ENCODE measurements at places on chromosomes 3 and 15. TPM values are rescaled to one million over a fixed set of nuclear protein-coding genes. Genes with fewer than 3 reads are reported as not detected.

Gene GOLGA8S
- total RNA-seq = not detected

Gene GABRB3
- not detected for total RNA-seq

Gene PSTPIP1
- 123 TPM for total RNA-seq

Gene CHRM5
- total RNA-seq = not detected

Gene C3orf62
- total RNA-seq = 6.6 TPM

Gene TKT
- 182 TPM for total RNA-seq

Gene THOC7
- 85.5 TPM for total RNA-seq

Gene DLL4
- not detected for total RNA-seq

Gene VPS33B
- total RNA-seq = 20.6 TPM

Gene CFAP91
- total RNA-seq = 0.77 TPM

GRCh38 chr15:34241376-34242330, 16.8 kb downstream of the EMC4 start:
- H3K4me1 ChIP-seq = no peaks in the 10 kb centered on the region
- H3K27ac ChIP-seq = no peak overlapping the region
- H3K4me3 ChIP-seq = no peak overlapping the region
- no peak for DNase-seq
- H3K27me3 ChIP-seq = no peaks in the 10 kb centered on the region

DNA sequence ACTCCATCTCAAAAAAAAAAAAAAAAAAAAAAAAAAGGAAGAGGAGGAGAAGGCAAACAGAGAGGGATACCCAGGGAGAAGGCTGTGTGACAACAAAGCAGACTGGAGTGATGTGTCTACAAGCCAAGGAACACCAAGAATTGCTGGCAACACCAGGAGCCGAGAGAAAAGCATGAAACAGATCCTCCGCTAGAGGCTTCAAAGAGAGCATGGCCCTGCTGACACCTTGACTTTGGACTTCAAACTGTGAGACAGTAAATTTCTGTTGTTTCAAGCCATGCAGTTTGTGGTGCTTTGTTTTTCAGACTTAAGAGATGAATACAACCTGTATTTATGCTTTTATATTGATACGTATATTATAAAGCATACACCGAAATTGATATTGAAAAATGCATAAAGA, 74.3 kb upstream of the TRA2B start:
- no peaks in the 10 kb centered on the region for H3K4me1 ChIP-seq
- no peak overlapping the region for H3K4me3 ChIP-seq
- no peaks in the 10 kb centered on the region for H3K27me3 ChIP-seq

DNA sequence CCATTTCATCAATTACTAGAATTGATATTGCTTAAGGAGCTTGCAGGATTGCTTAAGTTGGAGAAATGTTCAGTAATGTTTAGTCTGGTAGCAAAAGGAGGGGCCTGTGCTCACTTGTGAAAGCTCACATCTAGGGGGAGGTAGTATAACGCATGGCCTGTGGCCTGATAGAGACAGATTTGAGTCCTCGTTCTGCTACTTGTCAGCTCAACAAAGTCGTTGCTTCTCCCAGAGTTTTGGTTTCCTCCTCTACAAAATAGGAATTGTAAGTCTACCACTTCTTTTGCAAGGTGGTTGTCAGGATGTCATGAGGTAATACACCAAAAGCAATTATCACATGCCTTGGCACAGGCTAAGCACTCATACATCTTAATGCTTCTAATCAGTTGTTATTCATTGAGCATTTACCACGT, 1.3 kb downstream of the ST3GAL6 start:
- no peak overlapping the region for H3K27ac ChIP-seq
- no peak for DNase-seq
- no peaks in the 10 kb centered on the region for H3K36me3 ChIP-seq
- no peaks in the 10 kb centered on the region for H3K4me1 ChIP-seq

GRCh38 chr15:29135702-29136646, 133.6 kb downstream of the NSMCE3 start:
- H3K27me3 ChIP-seq = peaks cover 6% of the 10 kb centered on the region
- no peak overlapping the region for H3K27ac ChIP-seq
- H3K4me1 ChIP-seq = no peaks in the 10 kb centered on the region

DNA sequence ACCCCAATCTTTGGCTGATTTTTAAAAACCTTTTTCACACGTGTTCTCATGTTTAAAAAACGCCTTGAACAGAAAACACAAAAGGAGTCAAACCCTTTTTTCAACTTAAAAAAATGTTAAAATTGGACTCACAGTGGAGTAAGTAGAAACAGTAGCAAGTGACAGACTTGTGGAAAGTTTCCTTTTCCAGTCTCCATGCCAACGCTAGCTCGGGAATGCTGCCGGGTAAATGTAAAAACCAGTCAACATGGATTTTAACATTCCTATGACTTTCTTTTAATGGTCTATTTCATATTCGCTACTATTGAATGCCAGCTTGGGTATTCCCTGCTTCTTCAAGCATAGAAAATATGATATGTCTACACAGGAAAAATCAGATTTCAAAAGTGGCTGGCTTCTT, 1.6 kb upstream of the PROK2 start:
- no peak overlapping the region for H3K27ac ChIP-seq
- peaks cover 35% of the 10 kb centered on the region for H3K27me3 ChIP-seq
- no peaks in the 10 kb centered on the region for H3K36me3 ChIP-seq
- DNase-seq = no peak

DNA sequence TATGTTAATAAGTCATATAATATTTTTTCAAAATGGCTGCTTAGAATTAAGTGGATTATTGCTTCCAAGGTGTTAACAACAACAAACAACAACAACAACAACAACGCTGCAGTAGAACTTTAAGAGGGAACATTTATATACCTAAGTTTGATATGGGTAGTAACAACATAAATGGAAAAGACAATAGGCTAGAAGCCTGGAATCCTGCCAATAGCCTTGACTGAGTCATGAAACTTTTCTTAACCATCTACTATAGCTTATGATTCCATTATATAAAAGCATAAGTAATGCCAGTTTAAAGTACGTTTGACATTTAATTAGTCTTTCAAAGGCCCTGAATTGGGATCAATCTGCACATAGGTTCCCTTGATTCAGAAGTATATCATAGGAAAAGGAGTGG, 31.2 kb downstream of the SATB1 start:
- H3K27ac ChIP-seq = no peak overlapping the region
- peaks cover 17% of the 10 kb centered on the region for H3K36me3 ChIP-seq
- H3K27me3 ChIP-seq = no peaks in the 10 kb centered on the region
- H3K4me3 ChIP-seq = no peak overlapping the region
- no peak for DNase-seq
- H3K4me1 ChIP-seq = peaks cover 57% of the 10 kb centered on the region

- no peaks in the 10 kb centered on the region for H3K4me1 ChIP-seq
- no peak overlapping the region for H3K4me3 ChIP-seq
- no peaks in the 10 kb centered on the region for H3K36me3 ChIP-seq
- DNase-seq = no peak
- no peak overlapping the region for H3K27ac ChIP-seq
- no peaks in the 10 kb centered on the region for H3K27me3 ChIP-seq
Observed at GRCh38 chr3:27927882-27928281, 205.8 kb upstream of the EOMES start.

DNA sequence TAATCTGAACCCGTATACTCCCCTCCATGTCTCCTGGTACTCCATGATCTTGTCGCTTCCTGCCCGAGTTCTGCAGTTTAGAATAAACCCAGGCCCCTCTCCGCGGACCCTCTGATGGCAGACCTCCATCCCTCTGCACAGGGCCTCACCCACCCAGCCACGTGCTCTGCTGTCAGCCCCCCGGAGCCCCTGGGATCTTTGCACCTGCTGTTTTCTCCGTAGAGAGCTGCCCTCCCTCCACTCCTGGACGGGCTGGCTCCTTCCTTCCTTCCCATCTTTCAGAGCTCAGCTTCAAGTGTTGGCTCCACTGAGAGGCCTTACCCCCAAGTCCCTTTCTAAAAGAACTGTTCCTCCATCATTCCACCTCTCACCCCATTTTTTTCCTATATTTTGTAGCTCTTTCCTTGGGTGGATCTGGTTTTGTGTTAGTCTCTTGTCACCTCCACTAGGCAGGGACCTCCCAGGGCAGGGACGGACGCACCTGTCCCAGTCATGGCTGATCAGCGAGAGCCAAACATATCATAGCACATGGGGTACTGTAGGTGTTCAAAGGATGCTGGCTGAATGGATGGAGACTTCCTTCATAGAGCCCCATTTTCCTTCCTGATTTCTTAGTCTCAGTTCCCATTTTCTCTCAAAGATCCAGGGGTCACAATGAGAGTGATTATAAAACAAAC, 106.6 kb downstream of the VGLL4 start:
- H3K27ac ChIP-seq = no peak overlapping the region
- H3K27me3 ChIP-seq = no peaks in the 10 kb centered on the region
- H3K36me3 ChIP-seq = no peaks in the 10 kb centered on the region
- H3K4me1 ChIP-seq = no peaks in the 10 kb centered on the region
- DNase-seq = no peak

DNA sequence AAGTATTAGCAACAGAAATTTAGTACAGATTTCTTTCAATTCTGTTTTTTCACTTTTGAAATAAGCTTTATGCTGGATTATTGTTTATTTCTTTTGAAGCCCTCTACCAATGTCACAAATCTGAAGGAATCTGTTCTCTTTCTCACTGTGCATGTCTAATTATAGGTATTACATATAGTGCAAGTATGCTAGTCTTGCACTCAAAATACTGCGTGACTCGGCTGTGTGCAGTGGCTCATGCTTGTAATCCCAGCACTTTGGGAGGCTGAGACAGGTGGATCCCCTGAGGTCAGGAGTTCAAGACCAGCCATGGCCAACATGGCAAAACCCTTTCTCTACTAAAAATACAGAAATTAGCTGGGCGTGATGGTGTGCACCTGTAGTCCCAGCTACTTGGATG, 95.8 kb upstream of the PLAAT1 start:
- no peaks in the 10 kb centered on the region for H3K4me1 ChIP-seq
- H3K27me3 ChIP-seq = no peaks in the 10 kb centered on the region
- no peak overlapping the region for H3K27ac ChIP-seq
- no peak for DNase-seq

DNA sequence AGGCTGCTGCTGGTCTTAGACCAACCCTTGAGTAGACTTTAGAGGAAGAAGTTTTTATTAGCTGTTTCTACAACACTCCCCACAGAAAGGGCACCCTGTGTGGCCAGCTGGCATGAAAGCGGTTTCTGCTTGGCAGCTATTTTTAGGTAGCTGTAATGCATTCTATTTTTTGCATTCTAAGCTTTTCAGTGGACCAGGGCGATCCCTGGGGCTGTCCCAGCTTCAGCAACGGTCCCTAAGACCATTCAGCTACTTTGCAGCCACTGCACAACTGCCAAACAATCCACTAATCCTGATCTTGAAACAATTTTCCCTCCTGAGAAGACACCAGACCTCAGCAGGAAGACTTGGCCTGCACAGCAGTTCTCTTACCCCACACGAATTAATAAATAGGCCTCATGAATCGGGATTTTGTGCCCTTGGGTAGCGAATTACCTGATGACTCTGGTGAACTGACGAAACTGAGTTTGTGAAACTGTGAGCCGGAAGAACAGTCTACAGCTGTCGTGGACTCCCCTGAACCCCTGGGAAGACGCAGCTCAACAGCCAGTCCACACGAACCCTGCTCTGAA, 14.6 kb upstream of the TFRC start:
- no peaks in the 10 kb centered on the region for H3K27me3 ChIP-seq
- DNase-seq = no peak
- no peak overlapping the region for H3K27ac ChIP-seq
- H3K36me3 ChIP-seq = no peaks in the 10 kb centered on the region
- peaks cover 4% of the 10 kb centered on the region for H3K4me1 ChIP-seq

GRCh38 chr15:31503256-31503655, 176.6 kb downstream of the KLF13 start:
- H3K36me3 ChIP-seq = no peaks in the 10 kb centered on the region
- no peak overlapping the region for H3K27ac ChIP-seq
- no peak for DNase-seq
- no peak overlapping the region for H3K4me3 ChIP-seq

- H3K4me1 ChIP-seq = no peaks in the 10 kb centered on the region
- H3K27ac ChIP-seq = no peak overlapping the region
- DNase-seq = no peak
- H3K27me3 ChIP-seq = no peaks in the 10 kb centered on the region
- no peak overlapping the region for H3K4me3 ChIP-seq
Observed at GRCh38 chr3:132255041-132255745, 62.0 kb upstream of the ACP3 start.

GRCh38 chr3:69048990-69049389, 3.1 kb downstream of the TMF1 start:
- no peak for DNase-seq
- H3K27ac ChIP-seq = no peak overlapping the region
- no peaks in the 10 kb centered on the region for H3K27me3 ChIP-seq
- no peak overlapping the region for H3K4me3 ChIP-seq
- H3K36me3 ChIP-seq = peaks cover 11% of the 10 kb centered on the region

DNA sequence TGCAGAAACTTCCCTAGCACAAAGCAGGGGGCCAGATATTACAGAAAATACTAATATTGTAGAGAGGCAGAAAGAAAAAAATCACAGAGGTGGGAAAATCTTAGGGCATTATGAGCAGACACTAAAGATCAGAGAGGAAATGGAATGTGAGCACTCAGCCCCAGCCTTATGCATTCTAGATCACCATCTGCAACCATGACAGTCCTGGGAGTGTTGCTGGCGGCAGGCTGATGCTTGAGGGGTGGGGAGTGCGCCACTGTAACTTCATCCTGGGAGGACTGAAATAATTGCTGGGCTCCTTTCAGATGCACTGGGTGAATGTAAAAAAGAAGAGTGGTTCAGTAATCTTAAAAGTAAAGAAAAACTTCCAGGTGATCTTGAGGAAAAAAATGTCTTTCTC, 427.6 kb upstream of the SEMA6D start:
- H3K36me3 ChIP-seq = no peaks in the 10 kb centered on the region
- H3K4me1 ChIP-seq = no peaks in the 10 kb centered on the region
- H3K4me3 ChIP-seq = no peak overlapping the region
- no peak overlapping the region for H3K27ac ChIP-seq

- DNase-seq = no peak
- H3K36me3 ChIP-seq = no peaks in the 10 kb centered on the region
- H3K27me3 ChIP-seq = no peaks in the 10 kb centered on the region
- H3K27ac ChIP-seq = no peak overlapping the region
- no peaks in the 10 kb centered on the region for H3K4me1 ChIP-seq
Observed at GRCh38 chr3:102069211-102069662, 219.9 kb downstream of the NFKBIZ start.

DNA sequence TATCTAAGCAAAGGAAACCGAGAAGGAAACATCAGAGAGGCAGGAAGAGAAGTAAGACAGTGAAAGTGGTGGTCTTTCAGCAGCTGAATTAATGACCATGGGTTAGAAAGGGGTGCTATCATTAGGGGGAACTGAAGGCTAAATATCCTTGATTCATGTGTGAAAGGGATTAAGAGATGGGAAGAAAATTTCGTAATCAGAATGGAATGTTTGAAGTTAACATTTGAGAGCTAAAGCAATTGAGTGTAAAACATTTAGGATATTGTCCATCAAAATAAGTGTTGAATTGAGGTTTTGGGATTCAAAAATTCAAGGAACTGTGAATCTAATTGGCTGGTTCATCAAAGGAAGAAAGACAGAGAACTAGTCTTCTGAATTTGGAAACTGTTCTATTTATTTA, 4.1 kb upstream of the ECT2 start:
- H3K4me3 ChIP-seq = no peak overlapping the region
- peaks cover 7% of the 10 kb centered on the region for H3K4me1 ChIP-seq
- no peak overlapping the region for H3K27ac ChIP-seq

Measured in CD8-positive, alpha-beta memory T cell (primary cell).